ENCODE measurements at places on chromosomes 6 and 20.

DNA sequence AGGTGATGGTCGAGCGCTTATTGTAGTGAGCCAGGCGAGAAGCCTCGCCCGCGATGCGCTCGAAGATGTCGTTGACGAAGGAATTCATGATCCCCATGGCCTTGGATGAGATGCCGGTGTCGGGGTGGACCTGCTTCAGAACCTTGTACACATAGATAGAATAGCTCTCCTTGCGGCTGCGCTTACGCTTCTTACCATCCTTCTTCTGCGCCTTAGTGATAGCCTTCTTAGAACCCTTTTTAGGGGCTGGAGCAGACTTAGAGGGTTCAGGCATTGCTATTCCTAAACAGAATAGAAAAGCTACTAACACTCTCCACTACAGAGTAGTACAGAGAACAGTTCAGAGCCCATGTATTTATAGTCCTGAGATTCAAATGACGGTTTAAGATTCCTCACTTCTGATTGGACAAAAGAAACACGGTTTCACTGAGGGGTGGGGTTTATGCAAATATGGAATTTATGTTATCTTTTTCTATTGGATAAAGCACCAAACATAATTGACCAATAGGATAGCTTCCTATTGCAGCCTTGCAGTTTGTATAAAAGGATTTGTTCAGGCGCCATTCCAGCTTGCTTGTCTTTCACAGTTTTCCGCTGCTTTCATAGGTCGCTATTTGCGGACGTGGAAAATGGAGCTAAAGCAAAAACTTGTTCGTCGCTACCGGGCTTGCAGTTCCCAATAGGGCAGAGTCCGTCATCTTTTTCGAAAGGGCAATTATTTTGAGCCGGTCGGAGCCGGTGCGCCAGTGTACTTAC, 43.7 kb upstream of the HFE start:
- peak; percentile 74 for DNase-seq

GRCh38 chr6:14488180-14488579, 370.6 kb downstream of the CD83 start:
- no peak for DNase-seq

GRCh38 chr6:47438481-47439347, 38.9 kb upstream of the CD2AP start:
- no peak for DNase-seq

DNA sequence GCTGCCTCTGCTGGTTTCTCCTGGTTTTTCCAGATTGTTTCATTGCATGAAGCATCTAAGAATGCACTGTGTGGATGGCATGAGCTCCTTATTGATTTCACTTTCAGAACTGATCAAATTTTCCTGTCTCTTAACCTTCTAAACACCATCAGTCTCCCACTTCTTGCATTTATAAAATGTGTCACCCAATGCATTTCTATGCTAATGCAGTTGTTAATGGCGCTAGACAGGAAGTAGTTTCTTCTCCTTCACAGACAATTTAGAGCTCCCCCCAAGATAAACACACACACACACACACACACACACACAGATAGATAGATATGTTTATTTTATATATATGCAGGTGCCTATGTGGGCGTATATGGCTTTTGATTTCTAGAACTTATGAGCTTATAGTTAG, 45.6 kb upstream of the FOXA2 start:
- no peak for DNase-seq

DNA sequence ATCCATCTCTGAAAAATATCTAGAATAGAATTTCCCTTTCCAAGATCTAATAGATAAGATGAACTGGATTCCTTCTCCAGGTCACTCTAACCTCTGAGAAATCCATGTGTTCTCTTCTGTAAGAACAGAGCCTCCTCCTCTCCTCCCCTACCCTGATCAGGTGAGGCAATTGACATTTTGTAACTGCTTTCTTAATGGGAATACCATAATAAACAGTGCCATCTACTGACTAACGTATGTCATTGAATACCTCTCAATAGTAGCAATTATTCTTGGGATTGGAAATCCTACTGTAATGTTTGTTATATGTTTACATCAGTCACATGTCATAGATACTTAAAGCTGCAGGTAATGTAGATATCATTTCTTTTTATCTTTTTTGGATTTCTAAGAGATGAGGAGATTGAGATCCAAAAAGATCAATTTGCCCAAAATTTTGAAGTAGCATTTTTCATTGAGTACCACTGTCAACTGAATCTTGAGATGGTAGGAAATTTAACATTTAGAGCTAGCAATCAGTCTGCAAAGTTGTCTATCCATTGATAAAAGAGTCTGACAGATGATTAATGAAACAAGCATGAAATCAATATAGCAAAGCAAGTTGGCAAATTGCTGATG, 365.8 kb upstream of the HSF2 start:
- DNase-seq: no peak

DNA sequence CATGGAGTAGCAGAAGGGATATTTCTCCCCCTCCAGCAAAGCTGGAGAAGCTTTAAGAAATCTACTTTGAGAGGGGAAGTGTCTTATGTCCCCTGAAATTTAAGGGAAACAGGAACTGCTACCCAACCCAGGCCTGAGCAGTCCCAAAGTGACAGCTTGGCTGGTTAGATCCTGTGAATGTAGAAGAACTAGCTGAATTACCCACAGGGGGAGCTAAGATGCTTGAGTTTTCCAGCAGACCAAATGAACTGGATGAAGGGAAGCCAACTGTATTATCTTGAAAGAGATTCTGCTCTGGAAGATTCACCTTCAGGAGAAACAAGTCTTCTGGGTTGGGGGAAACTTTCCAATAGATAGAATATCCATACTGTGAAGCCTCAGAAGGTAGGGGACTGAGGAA, 303.3 kb upstream of the MMS22L start:
- no peak for DNase-seq

GRCh38 chr6:1395941-1396908, 6.8 kb downstream of the FOXF2 start:
- DNase-seq: no peak

DNA sequence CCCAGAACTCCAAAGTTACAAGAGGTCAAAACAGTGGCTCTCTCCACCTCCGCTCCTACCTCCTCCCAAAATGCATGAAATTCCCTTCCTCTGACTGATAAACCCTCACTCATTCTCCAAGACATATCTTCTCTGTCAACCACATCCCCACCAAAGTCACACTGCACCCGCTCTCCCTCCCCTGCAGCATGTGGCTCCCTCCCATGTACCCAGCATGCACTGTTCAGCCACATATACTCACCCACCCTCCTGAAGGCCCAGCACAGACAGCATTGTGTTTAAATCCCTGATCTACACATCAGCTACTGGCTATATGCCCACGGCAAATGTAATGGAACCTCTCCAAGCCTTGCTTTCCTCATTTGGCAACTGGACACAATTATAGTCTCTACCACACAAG, 5.5 kb upstream of the POU5F1 start:
- DNase-seq: no peak

DNA sequence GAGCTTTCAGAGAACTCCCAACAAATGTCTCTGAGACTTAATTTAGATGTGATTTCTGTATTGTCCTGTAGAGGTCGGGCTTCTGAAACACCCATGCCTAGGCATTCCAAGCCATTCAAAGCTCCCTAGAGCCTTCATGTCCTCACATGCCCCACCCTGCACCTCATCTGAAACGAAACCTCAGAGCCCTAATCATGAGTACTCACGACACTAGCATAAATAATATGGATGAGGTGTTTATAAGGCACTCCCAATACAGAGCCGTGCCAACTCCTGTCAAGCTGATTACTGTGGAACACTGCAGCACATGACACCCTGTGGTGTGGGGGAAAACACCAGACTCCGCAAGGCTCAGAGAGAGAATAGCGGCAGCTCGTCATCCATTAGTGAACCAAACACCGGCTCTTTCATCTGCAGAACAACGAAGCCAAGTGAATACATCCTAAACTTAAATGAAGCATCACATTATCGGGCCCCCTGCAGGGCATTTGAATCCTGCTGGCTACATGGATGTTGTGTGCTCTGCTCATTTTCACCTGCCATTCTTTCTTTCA, 83.8 kb downstream of the FNDC1 start:
- DNase-seq: no peak

DNA sequence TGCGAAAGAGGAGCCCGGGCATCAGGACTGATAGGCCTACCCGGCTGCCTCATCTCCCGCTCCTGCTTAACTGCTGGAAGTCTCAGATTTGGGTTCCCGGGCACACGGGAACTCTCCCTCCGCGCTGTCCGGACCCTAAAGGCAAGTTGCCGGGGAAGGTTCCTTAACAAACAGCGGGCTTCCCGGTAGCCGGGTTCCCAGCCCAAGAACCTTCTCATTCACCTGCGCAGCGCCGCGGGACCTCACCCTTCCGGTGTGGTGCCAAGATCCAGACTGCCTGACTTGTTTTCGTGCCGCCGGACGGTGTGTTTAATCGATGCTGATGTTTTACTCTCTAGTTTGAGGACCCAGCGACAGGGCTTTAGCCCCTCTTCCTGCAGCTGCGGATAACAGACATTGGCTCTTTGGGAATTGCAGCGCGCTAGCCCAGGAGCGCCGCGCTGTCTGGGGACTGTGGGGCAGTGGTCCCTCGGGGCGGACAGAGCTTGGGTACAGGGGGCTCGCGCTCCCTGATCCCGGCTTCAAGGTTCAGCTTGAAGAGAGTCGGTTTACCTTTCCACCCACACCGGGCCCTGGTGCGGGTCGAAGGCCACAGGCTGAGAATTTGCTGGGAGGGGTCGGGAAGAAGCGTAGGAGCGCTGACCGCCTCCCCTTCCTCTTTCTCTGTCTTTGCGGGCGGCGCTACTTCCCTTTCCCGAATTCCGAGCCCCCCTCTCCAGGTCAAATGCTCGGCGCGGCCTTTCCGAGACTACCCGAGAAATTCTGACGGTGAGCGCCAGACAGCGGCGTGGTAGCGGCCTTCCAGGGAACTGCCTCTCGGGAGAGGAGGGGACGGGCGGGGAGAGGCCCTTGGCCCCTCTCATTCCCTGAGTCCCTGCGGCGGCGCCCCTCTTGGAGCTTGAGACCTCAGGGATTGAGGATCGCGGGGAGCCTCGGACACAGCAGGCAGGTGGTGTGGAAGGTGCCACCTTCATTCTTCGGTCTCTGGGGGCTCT, 17.2 kb downstream of the ABT1 start:
- DNase-seq: no peak

GRCh38 chr6:27786048-27786447, 126.1 kb downstream of the OR2B2 start:
- DNase-seq: no peak

DNA sequence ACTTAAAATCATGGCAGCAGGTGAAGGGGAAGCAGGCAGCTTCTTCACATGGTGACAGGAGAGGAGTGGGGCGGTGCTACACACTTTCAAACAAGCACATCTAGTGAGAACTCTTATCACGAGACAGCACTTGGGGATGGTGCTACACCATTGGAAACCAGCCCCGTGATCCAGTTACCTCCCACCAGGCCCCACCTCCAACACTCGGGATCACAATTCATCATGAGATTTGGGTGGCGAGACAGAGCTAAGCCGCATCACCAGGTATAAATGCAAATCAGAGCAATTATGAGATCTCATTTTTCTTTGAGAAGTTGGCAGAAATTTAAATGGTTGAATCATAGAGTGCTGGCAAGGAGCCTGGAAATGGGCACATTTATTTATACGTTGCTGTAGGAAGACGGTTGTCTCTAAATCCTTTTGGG, 31.4 kb downstream of the IGF2R start:
- no peak for DNase-seq

GRCh38 chr6:105949869-105950268, 136.3 kb upstream of the PRDM1 start:
- no peak for DNase-seq

- no peak for DNase-seq
Observed at GRCh38 chr6:63803371-63803770, 167.8 kb downstream of the PHF3 start.

GRCh38 chr6:137299681-137300080, 80.5 kb upstream of the IFNGR1 start:
- DNase-seq: no peak

DNA sequence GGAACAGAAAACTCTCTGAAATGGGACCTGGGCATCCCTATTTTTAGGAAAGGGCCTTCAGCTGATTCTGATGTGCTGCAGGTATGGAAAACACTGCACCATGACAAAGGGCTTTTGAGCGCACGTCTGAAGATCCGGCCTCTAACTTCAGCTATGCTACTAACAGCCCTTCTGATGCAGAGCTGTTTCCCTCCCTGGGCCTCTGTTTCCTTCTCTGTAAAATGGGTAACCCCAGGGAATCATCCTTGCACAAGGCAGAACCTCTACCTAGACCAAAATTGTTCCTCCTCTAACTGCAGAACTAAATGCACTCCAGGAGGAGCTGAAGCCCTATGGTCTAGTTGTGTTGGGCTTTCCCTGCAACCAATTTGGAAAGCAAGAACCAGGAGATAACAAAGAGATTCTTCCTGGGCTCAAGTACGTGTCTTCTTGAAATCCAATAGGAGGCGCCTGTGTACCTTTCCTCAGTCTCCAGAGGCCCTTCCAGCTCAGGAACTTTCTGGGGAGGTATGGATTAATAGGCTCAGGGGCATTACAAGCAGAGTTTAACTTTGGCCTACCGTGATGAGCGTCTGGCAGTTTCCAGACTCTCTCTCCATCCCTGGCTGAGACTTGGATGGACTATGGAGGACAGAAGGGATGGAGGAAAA, 5.9 kb downstream of the GPX5 start:
- no peak for DNase-seq

DNA sequence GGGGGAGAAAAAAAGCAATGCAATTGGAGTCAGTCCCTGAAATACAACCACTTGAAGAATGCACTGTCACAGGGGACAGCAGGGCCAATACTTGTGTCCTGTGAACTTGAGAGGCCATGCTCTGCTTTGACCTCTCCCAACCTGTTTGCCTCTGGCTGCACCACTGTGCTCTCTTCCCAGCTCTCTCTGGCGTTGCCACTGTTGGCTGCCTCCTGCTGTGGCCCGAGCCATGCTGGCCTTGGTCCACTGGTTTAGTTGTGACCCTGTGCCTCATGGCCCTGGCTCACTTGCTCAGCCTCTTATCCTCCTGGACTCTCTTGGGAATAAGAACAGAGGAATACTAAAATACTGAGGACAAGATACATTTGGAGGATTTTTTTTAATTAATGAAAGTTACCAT, 14.5 kb upstream of the FBXO30 start:
- no peak for DNase-seq

GRCh38 chr20:25059866-25060465, 2.0 kb upstream of the ACSS1 start:
- DNase-seq: no peak

DNA sequence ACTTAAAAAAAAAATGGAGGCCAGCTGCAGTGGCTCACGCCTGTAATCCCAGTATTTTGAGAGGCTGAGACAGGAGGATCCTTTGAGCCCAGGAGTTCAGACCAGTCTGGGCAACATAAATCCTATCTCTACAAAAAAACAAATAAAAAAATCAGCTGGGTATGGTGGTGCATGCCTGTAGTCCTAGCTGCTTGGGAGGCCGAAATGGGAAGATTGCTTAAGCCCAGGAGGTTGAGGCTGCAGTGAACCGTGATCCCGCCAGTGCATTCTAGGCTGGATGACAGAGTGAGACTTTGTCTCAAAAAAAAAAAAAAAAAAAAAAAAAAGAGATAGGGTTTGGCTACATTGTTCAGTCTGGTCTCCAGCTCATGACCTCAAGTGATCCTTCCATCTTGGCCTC, 29.7 kb downstream of the MYO6 start:
- DNase-seq: no peak

GRCh38 chr6:27078734-27079357, 168.7 kb upstream of the PRSS16 start:
- no peak for DNase-seq

GRCh38 chr6:81768150-81768942, 15.9 kb upstream of the TENT5A start:
- no peak for DNase-seq
